Fibroblast of lung (primary cell): ENCODE measurements at places on chromosomes 4 and X. TPM values are rescaled to one million over a fixed set of nuclear protein-coding genes. Genes with fewer than 3 reads are reported as not detected.

Gene COL25A1
- total RNA-seq: under 0.01 TPM in 2 replicates

Gene PCYT1B
- 0.17 and 0.51 TPM in 2 replicates for total RNA-seq

DNA sequence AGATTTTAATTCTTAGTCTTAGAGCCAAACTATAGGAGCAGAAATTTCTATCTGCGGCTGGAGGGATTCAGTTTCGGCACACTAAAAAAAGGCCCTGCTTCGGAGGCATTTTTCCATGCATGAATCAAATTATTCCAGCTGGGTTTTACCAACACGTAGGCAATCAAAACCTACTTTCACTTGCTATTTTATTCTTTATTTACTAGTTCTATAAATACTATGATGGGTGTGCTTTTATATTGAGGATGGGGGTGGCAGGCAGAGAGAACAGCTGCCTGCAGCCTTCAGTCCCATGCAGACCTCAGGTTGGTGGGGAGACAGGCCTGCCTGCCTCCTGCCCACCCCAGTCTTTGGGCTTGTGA lies 609.8 kb downstream of the BCOR start:
- DNase-seq: no peak

GRCh38 chr4:1751919-1752283 lies 30.6 kb downstream of the TACC3 start:
- DNase-seq: no peak

DNA sequence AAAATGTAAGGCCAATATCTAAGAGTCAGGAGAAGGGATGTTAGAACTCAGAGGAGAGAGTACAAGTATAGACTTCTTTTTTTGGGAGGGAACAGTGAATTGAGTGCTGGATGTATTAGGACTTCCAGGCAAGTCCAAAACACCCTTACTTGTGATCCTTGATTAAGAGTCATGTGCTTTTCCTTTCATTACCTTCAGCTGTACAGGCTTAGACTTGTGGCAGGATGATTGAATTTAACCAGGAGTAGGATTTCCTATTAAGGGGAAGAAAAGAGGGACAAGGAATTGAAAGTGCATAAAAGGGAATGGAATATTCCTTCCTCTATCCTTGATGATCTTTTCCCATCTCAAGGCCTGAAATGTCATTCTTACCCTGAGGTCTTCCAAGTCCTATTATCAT lies 606.7 kb downstream of the STIM2 start:
- DNase-seq: no peak

- no peak for DNase-seq
These were observed 2.9 kb downstream of the TRIML2 start for GRCh38 chr4:188106454-188106853.

- peak; percentile 14 for DNase-seq
These were observed at the start of gene ERVMER34-1 for GRCh38 chr4:52750819-52751486. Gene ERVMER34-1, minus strand, starts transcription at chr4:52751425. Its CDS starts 5,905 bp downstream, at chr4:52745520.

- peak; percentile 48 for DNase-seq
These were observed 17.9 kb downstream of the SMIM14 start for GRCh38 chr4:39620551-39621313.

GRCh38 chr4:71377561-71377960 lies 38.7 kb downstream of the SLC4A4 start:
- DNase-seq: peak; percentile 92

- peak; percentile 22 for DNase-seq
These were observed 27.8 kb downstream of the RP2 start for GRCh38 chrX:46864606-46865005.

DNA sequence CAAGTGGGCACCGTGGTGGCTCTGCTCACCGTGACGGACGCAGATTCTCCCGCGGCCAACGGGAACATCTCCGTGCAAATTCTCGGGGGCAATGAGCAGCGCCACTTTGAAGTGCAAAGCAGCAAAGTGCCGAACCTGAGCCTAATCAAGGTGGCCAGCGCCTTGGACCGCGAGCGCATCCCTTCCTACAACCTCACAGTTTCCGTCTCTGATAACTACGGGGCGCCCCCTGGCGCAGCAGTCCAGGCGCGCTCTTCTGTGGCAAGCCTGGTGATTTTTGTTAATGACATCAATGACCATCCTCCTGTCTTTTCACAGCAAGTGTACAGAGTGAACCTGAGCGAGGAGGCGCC lies 2.7 kb downstream of the FAT4 start:
- DNase-seq: peak; percentile 63
